AG08395 (cell line): ENCODE measurements at places on chromosomes 12 and 14.

DNA sequence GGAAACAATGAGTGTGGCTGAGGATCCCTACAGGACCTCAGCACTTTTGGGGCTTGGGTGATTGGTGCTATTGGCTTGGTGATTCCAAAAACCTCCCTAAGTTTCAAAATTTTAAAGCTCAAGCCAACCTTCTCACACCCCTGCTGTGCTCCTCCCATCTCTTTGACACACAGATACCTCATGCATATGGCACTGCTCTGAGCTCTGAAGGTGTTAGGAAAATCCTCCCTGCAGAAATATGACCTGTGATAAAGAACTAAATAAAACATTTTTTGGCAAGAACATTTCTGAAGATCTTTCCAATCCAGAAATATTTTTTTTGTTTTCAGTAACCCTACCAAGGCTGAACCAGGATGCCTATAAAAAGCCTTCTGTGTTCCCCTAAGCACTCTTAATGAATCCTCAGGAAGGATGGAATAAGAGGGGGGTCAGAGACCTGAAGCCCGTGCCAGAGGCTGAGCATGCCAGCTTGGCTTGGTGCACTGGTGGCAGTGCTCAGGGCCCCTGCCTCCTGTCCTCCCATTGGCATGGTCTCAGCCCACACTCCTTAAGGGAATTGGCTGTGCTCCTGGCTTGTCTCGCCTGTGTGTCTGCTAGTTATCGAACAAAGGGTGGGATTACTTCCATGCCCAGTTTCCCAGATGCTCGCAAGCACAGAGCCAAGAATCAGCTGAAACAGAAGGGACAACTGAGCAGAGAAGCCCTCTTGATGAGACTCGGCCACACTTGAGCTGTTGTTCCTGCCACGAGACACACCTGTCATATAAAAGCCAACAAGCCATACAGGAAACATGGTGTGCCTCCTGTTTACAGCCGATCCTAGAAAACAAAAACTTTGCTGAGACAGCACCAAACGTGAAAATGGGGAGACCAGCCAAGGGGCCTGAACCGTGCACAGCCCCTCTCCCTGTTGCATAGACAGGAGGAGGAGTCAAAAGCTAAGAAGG lies 132.7 kb upstream of the EEA1 start:
- no peak for DNase-seq

- DNase-seq: no peak
Measured at GRCh38 chr12:24226745-24227350, 277.4 kb upstream of the SOX5 start.

DNA sequence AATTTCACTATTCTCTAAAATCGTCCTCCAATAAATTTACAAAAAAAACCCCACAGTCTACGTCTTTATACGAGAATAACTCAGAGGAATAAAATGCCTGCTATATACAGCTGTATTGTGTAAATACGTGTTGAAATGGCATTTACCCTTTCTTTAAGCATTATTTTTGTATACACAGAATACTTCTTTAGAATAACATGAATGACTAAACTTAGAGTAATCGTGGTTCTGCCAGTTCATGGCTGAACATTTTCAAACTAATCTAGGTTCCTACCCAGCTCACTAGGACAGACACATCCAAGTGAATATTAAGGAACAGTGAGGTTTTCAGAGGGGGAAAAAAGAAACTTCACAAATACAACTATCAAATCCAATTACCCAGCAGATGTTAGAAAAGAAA lies 24.6 kb downstream of the DICER1 start:
- DNase-seq: no peak

DNA sequence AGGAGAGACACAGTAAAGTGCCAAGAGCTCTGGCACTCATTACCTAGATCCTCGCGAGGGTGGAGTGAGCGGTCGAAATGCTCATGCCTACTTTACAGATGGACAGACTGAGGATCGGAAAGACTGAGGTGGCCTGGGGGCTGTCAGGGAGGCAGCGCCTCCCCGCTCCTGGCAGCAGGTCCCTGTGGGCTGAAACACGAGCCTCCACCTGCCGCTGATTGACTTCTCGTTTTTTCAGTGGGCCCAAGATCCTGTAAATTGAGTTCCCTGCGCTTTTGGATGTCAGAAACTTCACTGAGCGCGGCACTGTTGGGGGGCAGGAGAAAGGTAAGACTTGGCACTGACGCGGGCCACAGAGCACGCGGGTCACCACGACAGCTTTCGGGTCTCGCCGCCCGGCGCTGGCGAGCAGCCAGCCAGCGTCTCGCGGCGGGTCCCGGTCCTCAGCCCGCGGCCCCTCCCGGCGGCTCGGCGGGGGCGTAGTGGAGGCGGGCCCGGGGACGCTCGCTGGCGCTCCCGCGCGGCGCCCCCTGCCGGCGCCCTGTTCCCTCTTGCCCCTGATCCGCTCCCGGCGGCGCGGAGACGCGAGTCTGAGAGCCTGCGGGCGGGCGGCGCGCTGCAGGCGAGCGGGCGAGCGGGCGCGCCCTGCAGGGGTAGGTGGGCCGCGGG lies 552 bp upstream of the SCN8A start:
- DNase-seq: peak; percentile 88

DNA sequence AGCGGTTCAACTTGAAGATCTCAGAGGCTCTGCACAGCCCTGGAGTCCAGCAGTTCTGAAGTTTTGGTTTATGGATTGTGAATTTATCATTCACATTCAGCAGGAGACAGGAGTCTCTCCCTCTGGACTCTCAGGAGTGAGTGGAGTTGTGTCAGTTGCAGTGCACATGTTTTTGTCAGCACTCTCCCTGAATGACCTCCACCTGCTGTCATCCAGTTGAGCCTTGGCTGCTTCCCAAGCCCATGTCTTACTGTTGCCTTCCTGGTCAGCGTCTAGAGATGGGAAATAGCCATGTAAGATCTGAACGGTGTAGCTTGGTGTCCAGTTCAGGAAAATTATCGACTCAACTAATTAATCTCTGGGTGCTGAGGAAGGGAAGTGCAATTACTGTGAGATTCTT lies 133.2 kb downstream of the PRKCH start:
- DNase-seq: no peak

- no peak for DNase-seq
Measured at GRCh38 chr12:43196268-43196907, 355.6 kb downstream of the ADAMTS20 start.

DNA sequence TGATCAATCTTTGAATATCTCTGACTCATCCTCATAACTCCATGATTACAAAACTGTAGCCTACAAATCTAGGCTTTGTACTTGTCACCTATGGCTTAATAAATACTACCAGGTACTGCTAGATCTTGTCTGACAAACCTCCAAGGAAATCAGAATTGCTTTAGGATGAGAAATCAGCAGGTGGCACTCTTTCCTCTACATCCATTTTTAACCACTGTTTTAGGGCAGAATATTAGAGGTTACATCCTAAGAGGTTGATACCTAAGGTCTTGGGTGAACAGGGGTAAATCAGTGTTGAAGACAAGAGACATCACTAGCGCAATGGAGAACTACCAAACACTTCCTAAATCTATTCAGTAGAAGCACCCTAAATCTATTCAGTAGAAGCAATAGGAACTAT lies 63.1 kb upstream of the SOX5 start:
- DNase-seq: no peak

GRCh38 chr14:77667331-77667730 lies 40.5 kb downstream of the ALKBH1 start:
- DNase-seq: no peak

DNA sequence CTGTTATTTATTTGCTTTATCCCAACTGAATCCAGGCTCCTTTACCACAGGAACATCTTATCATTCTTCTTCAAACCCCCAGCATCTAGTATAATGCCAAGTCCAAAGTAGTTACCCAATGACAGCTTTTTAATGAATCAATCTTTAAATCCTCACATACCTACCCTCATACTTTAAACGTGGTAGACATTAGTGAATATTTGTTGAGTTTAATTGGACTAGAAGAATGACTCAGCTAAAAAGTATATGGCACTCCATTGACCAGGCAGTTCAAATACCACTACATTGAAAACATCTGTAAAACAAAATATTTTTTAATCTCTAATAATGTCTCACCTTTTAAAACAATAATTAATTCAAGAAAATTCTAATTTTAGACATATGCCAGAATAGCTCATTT lies 98.1 kb downstream of the ZFC3H1 start:
- DNase-seq: no peak

- no peak for DNase-seq
Measured at GRCh38 chr12:56361487-56362129, 1.0 kb downstream of the APOF start.

DNA sequence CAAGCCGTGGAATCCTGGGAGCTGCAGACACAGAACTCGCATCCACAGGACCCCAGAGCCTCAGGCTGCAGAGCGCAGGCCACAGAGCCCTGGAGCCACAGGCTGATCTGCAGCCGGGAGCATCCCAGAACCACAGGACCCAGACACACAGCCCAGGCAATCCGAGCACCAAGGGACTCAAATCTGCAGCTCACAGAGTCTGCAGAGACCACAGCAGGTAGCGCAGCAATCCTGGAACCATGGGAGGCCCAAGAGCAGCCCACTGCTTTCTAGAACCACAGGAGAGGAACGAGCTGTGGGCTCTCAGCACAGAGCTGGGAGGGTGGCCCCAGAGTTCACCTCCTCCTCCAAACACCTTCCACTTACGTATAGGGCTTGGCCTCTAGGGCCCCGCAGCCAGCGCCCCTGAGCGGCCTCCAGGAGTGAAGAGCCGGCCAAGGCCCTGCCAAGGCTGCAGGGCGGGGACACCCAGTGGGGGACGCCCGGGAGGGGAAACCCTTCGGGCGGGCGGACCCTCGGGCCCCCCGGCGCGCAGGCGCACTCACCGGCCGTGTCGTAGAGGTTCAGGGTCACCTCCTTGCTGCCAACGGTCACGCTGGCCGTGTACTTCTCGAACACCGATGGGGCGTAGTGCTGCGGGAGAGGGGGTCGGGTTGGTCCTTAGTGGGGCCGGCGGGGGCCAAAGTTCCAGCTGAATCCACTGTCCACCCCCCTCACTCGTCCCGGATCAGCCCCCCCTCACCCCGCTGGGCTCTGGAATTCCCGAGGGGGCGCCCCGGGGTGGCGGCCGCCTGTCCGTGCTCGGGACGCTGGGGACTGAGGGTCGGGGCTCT lies 665 bp downstream of the RHOF start:
- no peak for DNase-seq

- DNase-seq: no peak
Measured at GRCh38 chr14:61033054-61033453, 52.0 kb downstream of the SLC38A6 start.

- no peak for DNase-seq
Measured at GRCh38 chr14:88611878-88612277, 49.0 kb downstream of the ZC3H14 start.
